Small intestine (tissue), 16 donors: ENCODE measurements at places on chromosomes 12 and 14. TPM values are rescaled to one million over a fixed set of nuclear protein-coding genes. Genes with fewer than 3 reads are reported as not detected.

Gene FOXM1
- 3.8 TPM for polyA plus RNA-seq

Gene MYH6
- polyA plus RNA-seq: 2.0 TPM

Gene KRT2
- polyA plus RNA-seq: 1.1 TPM

Gene RAD51AP1
- polyA plus RNA-seq: 11.9 TPM

Gene WNT5B
- polyA plus RNA-seq: 1.1 TPM

Gene EEF1AKMT3
- polyA plus RNA-seq: 7.1 TPM

Gene IL26
- polyA plus RNA-seq: 0.12 TPM

DNA sequence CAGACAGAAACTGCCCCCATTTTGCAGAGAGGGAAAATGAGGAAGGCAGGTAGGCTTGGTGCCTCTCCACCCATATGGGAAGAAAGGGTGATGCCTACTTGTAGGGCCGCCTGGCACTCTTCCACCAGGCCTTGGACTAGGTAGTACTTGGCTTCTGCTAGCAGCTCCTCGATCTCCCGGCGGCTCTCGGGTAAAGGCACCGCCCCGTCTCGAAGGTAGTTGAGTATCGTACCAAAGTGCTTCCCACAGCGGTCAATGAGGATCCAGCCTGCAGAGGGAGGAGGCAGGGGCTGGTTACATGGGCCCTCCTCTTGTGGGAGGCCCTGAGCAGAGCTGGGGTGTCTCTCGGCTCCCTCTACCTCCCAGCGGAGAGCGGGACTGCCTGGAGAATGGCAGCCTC is 16.6 kb downstream of the KCTD10 start:
- DNase-seq: no peak
- H3K27me3 ChIP-seq: no peaks in the 10 kb centered on the region
- H3K36me3 ChIP-seq: peaks cover 20% of the 10 kb centered on the region
- H3K4me1 ChIP-seq: peaks cover 32% of the 10 kb centered on the region

GRCh38 chr14:91127401-91127801 is 13.5 kb downstream of the DGLUCY start:
- no peak overlapping the region for H3K4me3 ChIP-seq
- H3K27me3 ChIP-seq: no peaks in the 10 kb centered on the region
- H3K4me1 ChIP-seq: no peaks in the 10 kb centered on the region
- DNase-seq: peak; percentile 97
- H3K36me3 ChIP-seq: peaks cover 72% of the 10 kb centered on the region
- H3K27ac ChIP-seq: peak overlapping the region; percentile 71

DNA sequence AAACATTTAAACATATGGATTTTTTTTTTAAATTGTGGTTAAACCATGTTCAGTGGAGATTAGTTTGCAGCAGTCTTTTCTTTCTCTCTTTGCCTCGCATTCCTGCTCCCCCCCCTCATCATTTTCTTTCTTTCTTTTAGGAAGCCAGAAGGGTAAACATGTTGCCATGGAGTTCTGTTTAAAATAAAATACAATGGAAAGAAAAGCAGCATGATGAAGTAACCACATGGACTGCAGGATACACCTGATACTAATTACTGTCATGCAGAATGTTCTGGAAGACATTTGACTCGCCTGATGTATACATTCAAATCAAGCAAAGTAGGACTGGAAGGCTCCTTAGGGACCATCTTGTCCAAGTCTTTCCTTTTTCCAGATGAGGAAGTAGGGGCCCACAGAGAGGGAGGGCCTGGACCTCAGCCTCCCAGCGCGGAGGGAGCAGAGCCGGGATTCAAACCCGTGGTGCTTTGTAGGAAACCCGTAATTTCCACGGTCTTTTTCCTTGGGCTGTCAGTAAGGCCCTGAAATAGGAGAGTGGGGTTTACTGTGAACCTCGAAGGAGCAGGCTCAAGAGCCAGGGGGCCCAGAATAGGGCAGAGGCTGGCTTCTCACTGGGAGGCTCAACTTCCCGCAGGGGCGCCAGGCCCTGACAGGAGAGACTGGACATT is 2.4 kb upstream of the MEG3 start:
- no peaks in the 10 kb centered on the region for H3K36me3 ChIP-seq
- DNase-seq: no peak
- no peaks in the 10 kb centered on the region for H3K4me1 ChIP-seq
- no peak overlapping the region for H3K27ac ChIP-seq

GRCh38 chr12:39368891-39369290 is 74.0 kb downstream of the KIF21A start:
- peaks cover 4% of the 10 kb centered on the region for H3K36me3 ChIP-seq
- no peak overlapping the region for H3K4me3 ChIP-seq
- H3K4me1 ChIP-seq: no peaks in the 10 kb centered on the region

- H3K27ac ChIP-seq: no peak overlapping the region
- H3K4me1 ChIP-seq: no peaks in the 10 kb centered on the region
- DNase-seq: no peak
These were observed 87.4 kb downstream of the SYT1 start for GRCh38 chr12:78951803-78952551.

DNA sequence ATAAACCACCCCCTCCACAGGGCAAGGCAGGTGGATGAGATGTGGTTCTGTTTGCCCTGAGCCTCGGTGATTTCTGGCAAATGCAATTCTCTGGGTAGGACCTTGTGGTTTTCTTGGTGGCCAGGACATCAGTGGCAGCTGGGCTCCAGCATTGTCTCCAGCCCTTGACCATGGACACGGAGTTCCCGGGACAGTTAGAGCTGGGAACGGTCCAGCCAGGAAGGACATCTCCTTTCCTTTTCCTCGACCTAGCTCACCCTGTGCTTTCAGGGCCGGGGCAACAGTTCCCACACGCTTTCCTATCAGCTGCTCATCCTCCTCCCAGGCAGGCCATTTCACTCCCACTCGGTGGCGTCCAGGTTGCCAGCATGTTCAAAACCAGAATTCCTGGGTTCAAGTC is 9.2 kb downstream of the SERPINA4 start:
- H3K4me3 ChIP-seq: no peak overlapping the region
- H3K27me3 ChIP-seq: no peaks in the 10 kb centered on the region
- H3K27ac ChIP-seq: no peak overlapping the region
- peaks cover 7% of the 10 kb centered on the region for H3K4me1 ChIP-seq
- H3K36me3 ChIP-seq: peaks cover 10% of the 10 kb centered on the region

GRCh38 chr12:62621101-62621638 is 154.5 kb downstream of the MON2 start:
- H3K27me3 ChIP-seq: no peaks in the 10 kb centered on the region
- no peak for DNase-seq
- no peaks in the 10 kb centered on the region for H3K36me3 ChIP-seq
- H3K4me3 ChIP-seq: no peak overlapping the region
- H3K4me1 ChIP-seq: peaks cover 11% of the 10 kb centered on the region

DNA sequence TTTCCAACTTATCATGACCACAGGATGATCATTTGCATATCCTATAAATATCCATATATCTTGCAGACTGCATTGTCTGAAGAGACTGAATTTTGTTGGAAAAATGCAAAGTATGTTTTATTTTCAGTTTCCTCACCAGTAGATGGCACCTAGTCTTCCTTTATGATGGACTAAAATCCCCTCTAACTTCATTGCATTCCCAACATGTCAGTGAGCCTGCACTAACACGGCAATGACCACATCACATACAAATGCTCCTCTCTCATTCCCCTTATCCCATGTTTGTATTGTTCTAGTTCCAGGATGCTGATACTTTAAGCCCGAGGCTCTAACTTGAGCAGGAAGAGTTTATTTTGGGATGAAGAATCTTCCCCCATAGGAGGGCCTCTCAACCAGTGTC is 24.7 kb upstream of the MYBPC1 start:
- no peaks in the 10 kb centered on the region for H3K36me3 ChIP-seq
- peak; percentile 60 for DNase-seq
- no peak overlapping the region for H3K4me3 ChIP-seq
- H3K4me1 ChIP-seq: peaks cover 6% of the 10 kb centered on the region
- no peak overlapping the region for H3K27ac ChIP-seq

GRCh38 chr14:97866195-97866594 is 1069.0 kb downstream of the VRK1 start:
- no peak overlapping the region for H3K27ac ChIP-seq
- H3K36me3 ChIP-seq: no peaks in the 10 kb centered on the region
- H3K4me3 ChIP-seq: no peak overlapping the region
- no peaks in the 10 kb centered on the region for H3K4me1 ChIP-seq

DNA sequence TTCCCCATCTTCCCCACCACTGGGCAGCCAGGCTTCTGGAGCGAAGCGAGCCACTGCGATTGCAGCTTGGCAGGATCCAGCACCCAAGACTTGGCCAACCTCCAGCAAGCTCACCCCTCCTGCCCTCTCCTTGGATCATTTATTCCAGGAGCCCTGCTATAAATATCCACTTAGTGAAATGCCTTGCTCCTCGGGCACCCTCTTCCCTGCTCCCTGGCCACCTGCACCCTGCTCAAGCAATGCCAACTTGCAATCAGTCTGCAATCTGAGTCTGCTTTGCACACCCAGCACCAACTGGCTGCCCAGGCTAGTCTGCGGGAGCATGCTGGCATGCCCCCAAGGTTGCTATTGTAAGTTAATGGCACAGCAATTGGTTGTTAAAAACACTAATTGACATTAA is 666.0 kb downstream of the MED13L start:
- H3K36me3 ChIP-seq: no peaks in the 10 kb centered on the region
- H3K4me1 ChIP-seq: no peaks in the 10 kb centered on the region
- no peak overlapping the region for H3K27ac ChIP-seq
- DNase-seq: no peak

DNA sequence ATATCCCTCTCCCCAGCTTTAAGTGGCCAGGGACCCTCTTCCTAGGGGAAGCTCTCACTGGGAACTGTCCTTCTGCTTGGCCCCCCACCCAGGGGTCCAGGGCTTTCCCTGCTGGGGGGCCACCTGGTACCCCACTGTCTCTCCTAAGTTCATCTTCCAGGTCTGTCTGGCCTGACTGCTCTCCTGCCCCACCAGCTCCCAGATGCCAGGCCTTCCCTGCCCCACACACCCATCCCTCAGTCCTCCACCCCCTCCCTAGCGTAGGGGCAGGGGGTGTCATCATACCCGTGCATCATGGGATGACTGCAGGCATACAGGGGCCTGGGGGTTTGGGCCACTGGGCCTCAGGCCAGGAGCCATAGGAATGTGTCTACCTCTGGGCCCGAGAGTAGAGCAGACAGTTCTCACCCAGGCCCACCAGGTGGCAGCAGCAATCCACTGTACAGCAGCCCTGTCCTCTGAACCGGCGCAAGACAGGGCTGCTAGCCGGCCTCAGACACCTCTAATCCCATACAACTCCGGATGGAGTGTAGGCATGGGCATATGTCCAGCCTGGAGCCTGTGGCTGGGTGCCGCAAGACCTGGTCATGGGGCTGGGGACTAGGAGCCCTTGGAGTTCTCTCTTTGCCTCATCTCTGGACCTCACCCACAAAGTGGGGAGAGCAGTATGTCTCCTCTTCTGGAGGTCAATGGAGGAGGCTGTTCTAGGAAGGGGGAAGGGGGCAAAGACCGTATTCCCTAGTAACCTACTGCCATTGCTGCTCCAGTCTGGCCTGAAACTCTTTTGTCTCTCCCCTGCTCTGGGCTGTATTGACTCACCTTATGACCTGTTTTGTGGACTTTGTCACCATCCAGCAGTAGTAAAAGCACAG is 10.0 kb upstream of the SMARCD1 start:
- H3K36me3 ChIP-seq: no peaks in the 10 kb centered on the region
- H3K27ac ChIP-seq: peak overlapping the region; percentile 35
- DNase-seq: peak; percentile 91
- no peak overlapping the region for H3K4me3 ChIP-seq
- no peaks in the 10 kb centered on the region for H3K27me3 ChIP-seq

GRCh38 chr12:3832738-3833137 is 40.5 kb downstream of the PARP11 start:
- no peaks in the 10 kb centered on the region for H3K4me1 ChIP-seq
- H3K4me3 ChIP-seq: no peak overlapping the region
- H3K36me3 ChIP-seq: peaks cover 4% of the 10 kb centered on the region
- no peak overlapping the region for H3K27ac ChIP-seq

GRCh38 chr14:33764876-33765650 is 185.8 kb downstream of the EGLN3 start:
- H3K27ac ChIP-seq: no peak overlapping the region
- H3K27me3 ChIP-seq: no peaks in the 10 kb centered on the region
- no peaks in the 10 kb centered on the region for H3K36me3 ChIP-seq

GRCh38 chr12:55425954-55426353 is at the start of gene OR6C76:
Gene OR6C76 (plus strand): TSS chr12:55426254. CDS start chr12:55426254, 0 bp downstream.
- H3K4me3 ChIP-seq: no peak within 1 kb of the TSS
- DNase-seq: no peak
- H3K27ac ChIP-seq: no peak within 1 kb of the TSS
- no peaks in the 10 kb centered on the region for H3K36me3 ChIP-seq
- no peaks in the 10 kb centered on the region for H3K27me3 ChIP-seq

DNA sequence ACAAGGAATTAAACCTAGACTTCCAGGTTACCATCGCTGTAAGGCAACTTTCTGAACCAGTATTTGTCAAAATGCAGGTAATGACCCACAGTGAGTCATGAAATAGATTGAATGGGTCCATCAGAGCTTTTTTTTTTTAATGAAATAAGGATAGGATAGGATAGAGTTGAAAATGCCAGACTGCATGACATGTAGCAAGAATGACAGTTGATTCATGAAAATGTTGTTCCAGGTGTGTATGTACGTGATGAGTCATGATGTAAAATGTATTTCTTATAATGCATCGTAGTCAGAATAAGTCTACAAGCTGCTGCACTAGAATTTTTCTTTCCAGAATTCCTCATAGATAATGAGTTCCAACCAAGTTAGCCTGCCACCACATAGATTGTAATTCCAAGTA is 184.4 kb upstream of the BCL2L14 start:
- no peak overlapping the region for H3K4me3 ChIP-seq
- DNase-seq: no peak
- no peak overlapping the region for H3K27ac ChIP-seq
- peaks cover 10% of the 10 kb centered on the region for H3K4me1 ChIP-seq

DNA sequence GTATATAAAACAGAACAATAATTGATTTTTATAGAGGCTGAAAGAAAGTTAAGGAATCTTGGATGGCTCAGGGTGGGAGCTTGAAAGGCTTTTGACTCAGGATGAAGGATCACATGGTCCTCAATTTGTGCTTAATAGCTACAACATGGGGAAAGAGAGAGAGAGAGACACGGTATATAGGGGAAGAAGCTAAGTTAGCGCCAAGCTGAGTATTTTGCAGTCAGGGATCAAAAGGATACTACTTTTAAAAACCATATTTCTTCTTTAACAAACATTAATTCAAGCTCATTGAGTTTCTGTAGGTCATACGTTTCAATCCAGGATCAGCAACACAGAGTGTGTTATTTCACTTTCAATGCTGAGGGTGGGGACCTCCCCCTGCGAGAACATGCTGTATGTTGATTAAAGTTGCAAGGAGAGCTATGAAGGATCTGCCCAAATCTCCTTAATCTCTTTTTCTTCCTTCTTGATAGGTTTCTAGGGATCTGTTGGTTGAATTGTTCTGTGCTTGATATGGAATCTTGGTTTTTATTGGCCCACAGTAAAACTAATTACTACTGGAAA is 133.1 kb upstream of the NUDT4 start:
- no peaks in the 10 kb centered on the region for H3K36me3 ChIP-seq
- no peak overlapping the region for H3K4me3 ChIP-seq
- no peaks in the 10 kb centered on the region for H3K27me3 ChIP-seq

GRCh38 chr14:66944872-66945271 is 244.4 kb upstream of the GARIN2 start:
- H3K27me3 ChIP-seq: no peaks in the 10 kb centered on the region
- no peak for DNase-seq
- H3K27ac ChIP-seq: no peak overlapping the region
- peaks cover 9% of the 10 kb centered on the region for H3K36me3 ChIP-seq
- no peak overlapping the region for H3K4me3 ChIP-seq
